AG08396 (cell line): ENCODE measurements at places on chromosomes 7 and 10.

DNA sequence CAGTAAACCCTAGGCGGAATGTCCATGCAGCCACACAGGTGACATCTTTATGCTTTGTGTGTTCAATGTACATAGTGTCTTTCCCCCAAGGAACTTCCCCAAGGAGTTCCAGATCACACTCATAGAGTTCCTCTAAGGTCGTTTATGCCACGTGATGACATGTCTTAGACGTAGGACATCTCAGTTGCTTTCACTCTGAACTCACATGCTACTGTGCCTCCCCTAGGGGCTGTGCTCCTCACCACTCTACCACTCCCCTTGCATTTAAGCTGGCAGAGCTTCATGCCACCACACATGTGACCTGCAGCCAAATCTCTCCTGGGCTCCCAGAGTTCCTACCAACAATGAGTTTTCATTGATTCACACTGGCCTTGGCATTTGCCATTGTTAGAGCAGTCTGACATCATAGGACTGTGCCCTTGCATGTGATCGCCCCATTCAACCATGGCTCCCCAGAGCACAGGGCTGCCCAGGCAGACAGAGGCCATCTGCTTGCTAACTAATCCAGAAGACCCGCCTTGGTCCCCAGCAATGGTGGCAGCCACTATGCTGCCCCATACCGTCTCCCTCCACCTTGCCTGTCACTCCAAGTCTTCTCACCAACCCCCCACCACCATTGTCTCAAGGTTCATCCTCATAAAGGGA, 95.3 kb upstream of the MACROH2A2 start:
- no peak for DNase-seq

- no peak for DNase-seq
These were observed 14.4 kb downstream of the SCIN start for GRCh38 chr7:12584930-12585329.

- no peak for DNase-seq
These were observed 4.0 kb downstream of the GPR15LG start for GRCh38 chr10:84177541-84178141.

DNA sequence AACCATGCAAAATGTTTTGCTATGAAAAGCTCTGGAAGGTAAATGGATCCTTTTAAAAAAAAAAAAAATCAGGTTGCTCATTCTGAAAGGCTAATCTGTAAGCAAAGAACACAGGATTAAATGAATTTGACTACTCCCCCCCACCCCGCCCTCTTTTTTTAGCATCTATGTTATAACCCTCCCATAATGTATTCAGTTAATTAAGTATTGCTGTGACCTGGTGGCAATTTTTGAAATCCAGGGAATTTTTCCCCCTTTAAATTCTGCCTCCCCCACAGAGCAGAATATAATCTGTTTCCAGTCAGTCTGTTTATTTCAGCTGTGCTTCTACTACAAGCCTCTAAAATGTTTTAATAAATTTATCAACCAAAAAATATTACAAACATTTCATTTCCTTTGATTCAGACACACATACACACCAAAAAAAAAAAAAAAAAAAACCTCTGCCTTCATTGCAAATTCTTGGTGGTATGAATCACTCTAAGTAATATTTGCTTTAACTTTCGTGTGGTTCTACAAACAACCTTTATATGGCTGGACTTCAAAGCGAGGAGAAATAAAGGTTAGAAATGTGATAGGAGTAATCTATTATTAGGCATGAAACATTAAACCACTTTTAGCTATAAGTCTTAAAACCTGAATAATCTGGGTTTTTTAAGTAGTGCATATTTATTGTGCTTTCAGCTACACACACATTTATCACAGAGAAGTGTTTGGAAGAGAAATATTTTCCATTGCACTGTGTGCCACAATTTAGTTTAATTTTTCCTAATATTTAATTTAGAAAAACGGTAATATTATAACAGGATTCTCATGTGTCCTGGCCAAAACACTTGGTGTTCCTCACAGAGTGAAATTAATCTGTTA, 64.4 kb upstream of the ARID5B start:
- peak; percentile 46 for DNase-seq

- DNase-seq = peak; percentile 97
These were observed 54.0 kb downstream of the GLRX3 start for GRCh38 chr10:130190055-130190736.

GRCh38 chr10:70917635-70918034, 29.3 kb upstream of the PCBD1 start:
- no peak for DNase-seq

GRCh38 chr7:32639122-32639521, 143.8 kb downstream of the AVL9 start:
- no peak for DNase-seq
